ENCODE measurements at places on chromosomes 1 and 21. TPM values are rescaled to one million over a fixed set of nuclear protein-coding genes. Genes with fewer than 3 reads are reported as not detected.

DNA sequence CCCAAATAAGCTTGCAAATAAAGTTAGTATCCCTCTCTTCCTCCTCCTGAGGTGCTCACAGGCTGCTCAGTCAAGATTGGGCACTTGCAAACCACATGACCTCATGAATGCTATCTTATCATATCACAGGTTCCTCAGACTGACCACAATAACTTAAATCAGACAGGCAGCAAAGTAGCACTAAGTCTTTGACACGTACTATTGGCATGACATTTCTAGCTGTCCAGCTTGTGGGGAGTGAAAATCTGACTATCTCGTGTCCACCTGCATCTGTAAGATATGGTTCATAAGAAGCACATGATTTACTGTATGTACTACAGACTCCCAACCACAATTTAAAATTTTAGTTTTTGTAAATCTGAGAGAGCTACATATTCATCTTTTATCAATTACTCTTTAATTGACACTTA is 58.0 kb upstream of the GFI1 start:
- H3K4me3 ChIP-seq, result no peak overlapping the region
- no peak overlapping the region for H3K27ac ChIP-seq
- H3K36me3 ChIP-seq, result peaks cover 64% of the 10 kb centered on the region
- DNase-seq, result no peak
- peaks cover 57% of the 10 kb centered on the region for H3K4me1 ChIP-seq

DNA sequence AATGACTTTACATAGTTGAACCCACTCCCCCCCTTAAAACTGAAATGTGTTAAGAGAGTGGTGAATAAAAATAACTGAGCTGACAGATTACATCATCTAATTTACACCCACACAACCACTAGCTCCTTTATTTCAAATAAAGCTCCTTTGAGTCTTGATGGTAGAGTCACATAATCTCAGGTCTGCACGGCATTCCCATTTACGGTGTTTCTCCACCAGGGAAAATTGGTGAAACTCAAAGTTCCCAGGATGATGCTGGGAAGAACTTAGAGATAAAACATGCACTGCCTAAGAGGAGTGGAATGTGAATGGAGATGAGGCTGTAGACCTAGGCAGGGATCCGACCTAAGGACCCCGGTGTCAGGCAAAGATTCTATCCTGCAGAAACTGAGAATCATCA is 727.8 kb upstream of the ADAMTS5 start:
- H3K4me1 ChIP-seq, result no peaks in the 10 kb centered on the region
- peaks cover 3% of the 10 kb centered on the region for H3K27me3 ChIP-seq
- no peak overlapping the region for H3K27ac ChIP-seq
- H3K36me3 ChIP-seq, result no peaks in the 10 kb centered on the region
- H3K4me3 ChIP-seq, result no peak overlapping the region

GRCh38 chr1:10106241-10106640 is 73.5 kb downstream of the UBE4B start:
- no peak overlapping the region for H3K4me3 ChIP-seq
- H3K27ac ChIP-seq, result no peak overlapping the region
- H3K36me3 ChIP-seq, result peaks cover 21% of the 10 kb centered on the region

GRCh38 chr1:246608616-246609376 is 42.5 kb downstream of the CNST start:
- H3K27ac ChIP-seq, result peak overlapping the region; percentile 33
- no peaks in the 10 kb centered on the region for H3K27me3 ChIP-seq
- H3K4me3 ChIP-seq, result no peak overlapping the region
- peaks cover 13% of the 10 kb centered on the region for H3K36me3 ChIP-seq
- peaks cover 51% of the 10 kb centered on the region for H3K4me1 ChIP-seq
- DNase-seq, result peak; percentile 49

DNA sequence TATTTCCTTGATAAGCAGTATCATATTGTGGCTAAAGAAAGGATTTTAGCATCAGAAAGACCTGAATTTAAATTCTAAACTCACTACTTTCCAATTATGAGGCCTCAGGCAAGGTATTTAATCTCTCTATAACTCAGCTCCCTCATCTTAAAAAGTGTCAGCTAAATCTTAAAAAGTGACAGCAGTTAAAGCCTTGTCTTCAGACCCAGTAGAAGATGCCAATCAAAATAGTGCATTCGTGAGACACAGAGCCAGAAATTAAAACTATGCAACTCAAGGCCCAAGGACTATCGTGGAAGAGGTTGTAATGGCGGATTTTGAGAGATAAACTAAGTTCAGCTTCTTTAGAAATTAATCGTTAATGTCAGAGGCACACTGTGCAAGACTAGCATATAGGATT is 677.5 kb upstream of the BRINP3 start:
- DNase-seq, result no peak
- no peak overlapping the region for H3K27ac ChIP-seq
- no peaks in the 10 kb centered on the region for H3K36me3 ChIP-seq
- no peaks in the 10 kb centered on the region for H3K4me1 ChIP-seq
- no peak overlapping the region for H3K4me3 ChIP-seq

DNA sequence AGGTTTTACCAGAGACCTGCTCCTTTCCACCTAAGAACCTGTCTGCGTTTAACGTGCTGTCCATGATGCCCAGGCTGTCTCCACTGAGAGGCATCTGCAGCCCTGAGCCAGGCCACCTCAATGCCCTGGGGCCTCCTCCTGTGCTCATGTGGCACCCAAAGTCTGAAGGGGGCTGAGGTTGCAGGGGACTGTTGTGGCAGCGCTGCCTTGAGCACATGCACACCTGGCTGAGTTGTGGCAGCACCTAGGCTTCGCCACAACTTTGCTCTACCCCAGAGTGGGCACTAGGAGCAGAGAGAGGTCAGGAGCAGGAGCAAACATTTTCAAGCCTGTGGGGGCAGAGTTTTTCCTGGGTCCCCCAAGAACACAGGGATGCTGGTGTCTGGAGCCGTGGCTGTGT is 1527.1 kb downstream of the PLA2G4A start:
- H3K36me3 ChIP-seq, result no peaks in the 10 kb centered on the region
- H3K4me1 ChIP-seq, result no peaks in the 10 kb centered on the region
- DNase-seq, result no peak
- no peak overlapping the region for H3K27ac ChIP-seq

Gene TMEM52
- 0.99 TPM for total RNA-seq

Gene HES3
- not detected for total RNA-seq

Gene TIE1
- not detected for total RNA-seq

Gene MATN1
- total RNA-seq, result 0.37 TPM

Data from activated naive CD4-positive, alpha-beta T cell treated with anti-CD3 and anti-CD28 coated beads for 36 hours (primary cell).